Anterior cingulate cortex (tissue), 58 donors: ENCODE measurements at places on chromosomes 11 and 22.

GRCh38 chr11:106496677-106497076, 419.2 kb downstream of the AASDHPPT start:
- DNase-seq = no peak

- DNase-seq = no peak
Observed at GRCh38 chr11:67178421-67178820, 59.4 kb downstream of the KDM2A start.

GRCh38 chr22:29143941-29144785, 61.5 kb upstream of the EMID1 start:
- DNase-seq = no peak

GRCh38 chr11:12174128-12174476, 63.7 kb downstream of the MICAL2 start:
- no peak for DNase-seq

DNA sequence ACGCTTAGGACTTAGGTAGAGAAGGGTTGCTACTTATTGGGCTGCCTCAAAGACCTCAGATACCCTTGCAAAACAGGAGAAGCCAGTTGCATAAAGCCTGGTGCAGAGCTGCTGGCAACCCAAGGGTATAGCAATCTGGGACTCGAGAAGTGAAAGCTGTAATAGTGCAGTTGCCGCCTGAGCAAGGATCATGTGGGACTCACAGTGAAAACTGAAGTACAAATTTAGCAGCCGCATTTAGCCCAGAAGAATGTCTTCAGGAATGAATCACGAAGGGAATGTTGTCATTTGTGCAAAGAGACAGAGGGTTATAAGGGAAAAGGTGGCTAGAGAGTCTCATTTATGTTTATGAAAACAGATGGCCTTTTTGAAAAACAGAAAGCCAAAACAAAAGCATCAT, 267.2 kb downstream of the TENM4 start:
- DNase-seq = peak; percentile 49

- DNase-seq = no peak
Observed at GRCh38 chr22:23722160-23722559, 28.8 kb downstream of the ZNF70 start.

DNA sequence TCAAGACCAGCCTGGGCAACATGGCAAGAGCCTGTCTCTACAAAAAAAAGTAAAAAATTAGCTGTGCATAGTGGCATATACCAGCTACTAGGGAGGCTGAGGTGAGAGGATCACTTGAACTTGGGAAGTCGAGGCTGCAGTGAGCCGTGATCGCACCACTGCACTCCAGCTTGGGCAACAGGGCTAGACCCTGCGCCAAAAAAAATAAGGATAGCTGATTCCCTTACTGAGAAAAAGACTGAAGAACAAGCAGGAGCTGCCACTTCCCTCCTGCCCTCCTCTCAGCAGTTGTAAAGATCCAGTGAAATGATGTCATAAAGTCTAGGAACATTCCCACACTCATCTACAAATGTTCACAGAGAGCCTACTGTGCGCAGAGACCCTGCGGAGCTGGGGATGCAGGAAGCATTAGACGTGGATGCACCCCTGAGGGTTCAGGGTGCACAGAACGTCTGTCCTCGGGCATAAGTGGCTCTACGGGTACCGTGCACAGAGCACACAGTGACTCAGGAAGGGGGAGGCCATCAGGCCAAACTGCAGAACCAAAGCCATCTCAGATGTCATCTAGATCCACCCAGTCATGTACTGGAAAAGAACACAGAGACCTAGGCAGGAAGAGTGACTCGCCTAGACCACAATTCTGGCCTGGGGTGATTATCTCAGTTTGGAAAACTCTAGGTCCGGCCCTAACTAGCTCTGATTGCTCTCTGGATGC, 11.7 kb downstream of the SEC14L2 start:
- no peak for DNase-seq

DNA sequence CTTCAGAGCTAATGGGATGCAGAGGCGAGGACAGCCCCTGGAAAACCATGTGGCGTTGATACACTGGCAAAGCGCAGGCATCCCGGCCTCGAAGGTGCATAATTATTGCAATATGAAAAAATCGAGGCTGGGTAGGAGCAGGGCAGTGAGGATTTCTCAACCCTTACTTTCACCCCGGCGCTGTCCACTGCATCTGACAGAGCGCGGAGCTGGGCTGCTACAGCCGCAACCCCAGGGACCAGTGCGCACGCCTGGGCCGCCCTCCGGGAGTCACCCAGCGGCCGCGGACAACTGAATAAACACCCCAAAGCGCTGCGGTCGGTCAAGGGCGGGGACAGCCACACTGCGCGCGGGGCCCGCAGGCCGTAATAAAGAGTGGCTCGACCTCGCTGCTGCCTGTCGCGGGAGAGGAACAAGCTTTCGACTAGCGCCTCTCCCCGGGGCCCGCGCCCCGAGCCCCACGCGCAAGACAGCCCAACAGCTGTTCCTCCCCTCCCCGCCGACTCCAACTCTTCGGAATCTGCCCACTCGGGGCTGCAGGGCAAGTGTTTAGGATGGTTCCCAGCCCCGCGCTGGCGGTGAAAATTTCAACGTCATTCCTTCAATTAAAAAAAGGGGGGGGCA, 3.6 kb upstream of the WT1 start:
- DNase-seq = no peak
